CD8-positive, alpha-beta T cell (primary cell): ENCODE measurements at places on chromosomes 3 and 15.

- no peak for DNase-seq
Observed at GRCh38 chr3:138625707-138626365, 17.3 kb downstream of the FAIM start.

DNA sequence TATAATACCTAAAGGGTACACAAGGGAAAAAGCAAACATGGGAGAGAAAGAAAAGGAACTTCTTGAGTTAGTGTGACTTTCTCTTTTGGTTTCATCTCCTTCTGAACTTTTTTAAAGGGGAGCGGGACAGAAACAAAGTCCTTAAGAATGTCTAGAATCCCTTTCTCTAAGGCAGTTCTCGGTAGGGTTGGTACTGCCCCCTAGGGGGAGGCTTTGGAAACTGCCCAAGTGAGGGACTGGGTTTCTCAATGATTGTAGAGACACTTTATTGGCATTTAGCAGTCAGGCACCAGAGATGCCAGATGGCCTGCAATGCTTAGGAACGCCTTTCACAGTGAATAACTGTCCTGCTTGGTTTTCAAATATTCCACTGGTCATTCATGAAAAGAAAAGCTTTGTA, 172.7 kb downstream of the WDR72 start:
- DNase-seq: no peak

DNA sequence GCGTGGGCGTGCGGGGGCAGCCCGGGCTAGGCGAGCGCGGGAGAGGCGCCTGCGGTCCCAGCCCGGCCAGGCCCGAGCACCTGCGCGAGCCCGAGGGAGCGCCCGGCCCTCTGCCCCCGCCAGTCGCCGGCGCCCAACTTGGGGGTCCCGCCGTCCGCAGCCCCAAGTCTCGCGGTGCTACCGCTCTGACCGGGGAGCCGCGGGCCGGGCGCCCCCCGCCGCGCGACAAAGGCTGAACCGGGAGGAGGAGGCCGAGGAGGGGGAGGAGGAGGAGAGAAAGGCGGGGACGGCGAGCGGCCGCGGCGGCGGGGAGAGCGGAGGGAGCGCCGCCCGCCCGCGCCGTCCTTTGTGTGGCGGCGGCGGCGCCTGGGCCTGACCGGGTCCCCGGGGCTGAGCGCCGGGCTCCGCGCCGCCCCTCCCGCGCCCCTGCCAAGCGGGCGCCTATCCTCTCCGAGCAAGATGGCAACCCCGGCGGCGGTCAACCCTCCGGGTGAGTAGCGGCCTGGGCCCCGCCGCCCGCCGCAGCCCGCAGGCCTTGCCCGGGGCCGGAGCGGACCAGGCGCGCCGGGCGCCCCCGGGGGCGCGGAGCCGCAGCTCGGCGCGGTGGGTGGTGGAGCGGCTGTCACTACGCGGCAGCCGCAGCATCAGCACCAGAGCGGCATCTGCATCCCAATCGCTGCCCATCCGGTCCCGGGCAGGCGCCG, at the start of gene ARNT2:
TSS of gene ARNT2 (plus strand) at position 326 of the 704 bp plus-strand sequence. CDS start at position 460, 134 bp downstream.
- DNase-seq: no peak

DNA sequence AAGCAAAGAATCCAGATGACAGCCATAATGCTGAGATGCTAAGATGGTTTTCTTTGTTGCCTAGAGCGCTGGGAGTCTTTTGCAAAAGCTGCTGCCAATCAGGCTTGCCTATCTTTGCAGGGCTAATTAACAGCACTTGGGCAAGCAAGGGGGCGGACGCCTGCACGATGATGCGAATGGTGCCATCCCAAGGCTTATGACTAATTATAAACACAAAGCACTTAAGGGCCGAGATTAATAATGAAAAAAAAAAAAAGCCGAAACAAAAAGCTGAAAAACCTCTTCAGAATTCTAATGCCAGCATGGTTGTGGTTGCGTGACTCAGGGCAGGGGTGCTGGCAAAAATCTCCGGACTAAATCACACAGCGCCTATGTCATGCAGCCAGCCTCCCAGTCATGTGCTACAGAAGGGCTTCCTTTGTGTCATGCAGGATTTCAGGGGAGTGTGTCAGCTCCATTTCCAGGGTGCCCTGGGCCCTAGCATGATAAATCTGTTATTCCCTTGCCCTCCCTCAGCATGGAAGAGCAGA, 185.0 kb upstream of the ANKRD28 start:
- no peak for DNase-seq

GRCh38 chr3:124297062-124297980, 305.4 kb upstream of the ROPN1 start:
- DNase-seq: no peak

GRCh38 chr3:45499529-45499928, 95.0 kb upstream of the LIMD1 start:
- no peak for DNase-seq

- no peak for DNase-seq
Observed at GRCh38 chr3:52554026-52554755, 17.8 kb downstream of the UQCC5 start.

DNA sequence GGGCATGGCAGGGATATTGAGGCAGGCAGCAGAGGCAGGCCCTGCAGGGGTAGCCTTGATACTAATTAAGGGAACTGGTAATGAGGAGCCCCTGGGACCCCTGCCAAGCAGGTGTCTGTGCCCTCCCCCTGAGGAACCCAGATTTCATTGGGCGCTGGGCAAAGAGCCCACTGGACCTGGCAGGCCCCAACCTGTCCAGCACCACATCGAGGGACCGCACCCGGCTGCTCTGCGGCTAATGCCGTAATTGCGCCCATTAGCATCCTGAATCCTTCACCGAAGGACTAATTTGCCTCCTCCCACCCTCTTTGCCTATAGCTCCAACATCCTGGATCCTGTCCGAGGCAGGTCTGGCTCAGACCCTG, 13.7 kb upstream of the SEMA3B start:
- no peak for DNase-seq

DNA sequence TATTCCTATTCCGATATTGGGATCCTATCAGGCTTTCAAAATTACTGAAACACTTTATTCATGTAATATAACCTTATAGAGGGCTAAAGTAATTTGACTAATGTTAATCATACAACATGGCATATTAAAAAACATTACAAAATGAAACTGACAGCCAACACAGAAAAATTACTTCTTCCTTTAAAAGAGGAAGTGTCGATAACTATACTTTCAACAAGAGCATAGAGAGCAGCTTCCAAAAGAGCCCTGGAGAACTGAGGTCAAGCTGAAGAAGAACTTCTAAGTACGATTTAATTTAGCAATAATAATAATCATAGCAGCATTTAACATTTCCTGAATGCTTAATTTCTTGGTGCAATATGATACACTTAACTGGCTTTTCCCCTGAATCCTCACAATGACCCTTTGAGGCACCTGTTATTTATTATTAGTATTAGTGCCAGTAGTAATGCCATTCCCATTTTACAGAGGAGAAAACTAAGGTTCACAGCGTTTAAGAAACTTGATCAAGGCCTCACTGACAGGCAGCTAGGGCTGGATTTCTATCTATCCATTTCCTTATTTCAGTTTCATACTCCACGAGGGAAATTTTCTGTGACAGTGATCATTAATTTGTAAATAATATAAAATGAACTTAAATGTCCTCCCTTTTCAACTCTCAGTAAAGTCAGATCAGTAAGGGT, 181.6 kb downstream of the CFAP20DC start:
- DNase-seq: no peak
